ENCODE measurements at places on chromosomes 1 and 21.

- no peak overlapping the region for H3K4me3 ChIP-seq
- no peak for DNase-seq
- no peaks in the 10 kb centered on the region for H3K27me3 ChIP-seq
- H3K4me1 ChIP-seq: no peaks in the 10 kb centered on the region
- H3K36me3 ChIP-seq: peaks cover 33% of the 10 kb centered on the region
- H3K27ac ChIP-seq: no peak overlapping the region
These were observed 66.1 kb downstream of the TTC3 start for GRCh38 chr21:37139154-37139553.

GRCh38 chr1:11868331-11868980 is 9.7 kb upstream of the NPPB start:
- no peak overlapping the region for H3K4me3 ChIP-seq
- H3K36me3 ChIP-seq: no peaks in the 10 kb centered on the region
- no peak overlapping the region for H3K27ac ChIP-seq

DNA sequence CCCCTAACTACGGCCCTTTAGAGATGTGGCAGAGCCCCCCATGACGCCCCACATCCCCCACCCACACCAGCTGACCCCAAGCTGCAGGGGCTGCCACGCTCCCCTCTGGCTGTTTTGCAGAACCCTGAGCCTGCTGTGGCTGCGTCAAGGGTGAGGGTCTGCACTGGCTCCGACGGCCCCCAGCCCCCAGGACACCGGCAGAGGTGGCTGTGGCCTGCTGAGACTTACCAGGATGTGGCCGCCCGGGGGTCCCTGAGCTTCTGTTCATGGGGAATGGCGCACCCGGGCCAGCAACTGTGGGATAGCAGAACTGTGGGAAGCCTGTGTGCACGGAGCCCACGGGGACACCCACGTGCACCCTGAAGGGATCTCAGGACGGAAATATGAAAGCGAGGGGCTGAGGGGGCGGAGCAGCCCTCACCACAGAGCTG is 12.8 kb upstream of the RNF223 start:
- no peak for DNase-seq
- no peaks in the 10 kb centered on the region for H3K4me1 ChIP-seq
- H3K36me3 ChIP-seq: no peaks in the 10 kb centered on the region
- H3K27ac ChIP-seq: no peak overlapping the region

- H3K27ac ChIP-seq: no peak overlapping the region
- peaks cover 27% of the 10 kb centered on the region for H3K36me3 ChIP-seq
- H3K4me3 ChIP-seq: no peak overlapping the region
- H3K4me1 ChIP-seq: no peaks in the 10 kb centered on the region
These were observed 27.5 kb downstream of the INTS7 start for GRCh38 chr1:212007886-212008285.
